ENCODE measurements at places on chromosomes 11 and 22.
A peak's percentile ranks its signal among the peaks of the same experiment; 100 is the strongest.

- DNase-seq: peak; percentile 77
These were observed at the start of gene PHLDA2 for GRCh38 chr11:2928605-2929530. TSS of gene PHLDA2 (minus strand) at chr11:2929420. CDS start at chr11:2929364, 56 bp downstream.

GRCh38 chr11:78806214-78807004, 231.7 kb upstream of the NARS2 start:
- no peak for DNase-seq

DNA sequence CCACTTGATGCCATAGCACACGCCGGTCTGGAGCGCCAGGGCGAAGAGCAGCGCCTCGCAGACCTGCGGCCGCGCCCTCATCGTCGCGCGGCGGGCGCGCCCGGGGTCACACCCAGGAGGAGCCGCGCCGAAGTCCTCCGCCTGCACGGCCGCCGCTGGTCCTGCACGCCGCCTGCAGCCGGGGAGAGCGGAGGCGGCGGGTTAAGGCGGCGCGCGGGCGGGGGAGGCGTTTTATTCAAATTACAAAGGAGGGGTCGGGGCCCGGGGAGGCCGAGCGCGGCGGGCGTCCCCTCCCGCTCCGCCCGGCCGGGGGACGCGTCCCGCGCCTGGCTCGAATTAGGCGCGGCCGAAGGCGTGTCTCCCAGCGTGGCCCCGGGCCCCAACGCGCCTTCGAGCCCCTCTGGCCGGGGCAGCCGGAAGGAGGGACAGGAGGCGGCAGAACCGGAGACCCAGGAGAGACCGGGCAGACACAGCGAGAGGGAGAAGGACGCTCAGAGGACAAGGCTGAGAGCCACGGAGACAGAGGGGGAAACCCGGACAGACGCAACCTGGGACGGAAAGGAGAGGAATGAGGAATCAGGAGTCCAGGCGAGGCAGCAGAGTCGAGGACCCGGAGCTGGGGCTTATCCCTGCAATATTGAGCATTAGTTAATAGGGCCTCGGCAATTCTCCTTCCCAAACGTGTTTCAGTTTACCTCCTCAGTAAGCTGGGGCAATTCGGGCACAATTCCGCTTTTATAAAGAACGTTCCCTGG, at the start of gene WNT11:
WNT11 (minus strand) TSS at position 176 of the 755 bp plus-strand sequence; CDS start at position 81, 95 bp downstream.
- DNase-seq: peak; percentile 86

DNA sequence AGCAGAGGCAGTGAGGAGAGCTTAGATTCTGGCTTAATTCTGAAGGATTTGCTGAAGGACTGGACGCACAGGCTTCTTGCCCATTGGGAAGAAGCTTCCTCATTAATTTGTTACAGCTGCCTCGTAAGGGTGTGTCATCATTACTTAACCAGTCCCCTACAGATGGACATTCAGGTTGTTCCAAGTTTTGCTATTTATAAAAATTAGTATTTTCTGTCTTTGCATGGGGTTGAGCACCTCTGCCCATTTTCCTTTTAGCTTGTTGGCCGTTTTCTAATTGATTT, 38.1 kb downstream of the CAPN1 start:
- no peak for DNase-seq

GRCh38 chr11:73989156-73989555, 6.5 kb upstream of the UCP2 start:
- DNase-seq: peak; percentile 4

- peak; percentile 67 for DNase-seq
These were observed 9.1 kb upstream of the ZBTB16 start for GRCh38 chr11:114050258-114050927.

- DNase-seq: no peak
These were observed 19.5 kb downstream of the OTUB1 start for GRCh38 chr11:64005691-64006090.

- DNase-seq: no peak
These were observed 21.3 kb downstream of the RSPH14 start for GRCh38 chr22:23120415-23120899.

DNA sequence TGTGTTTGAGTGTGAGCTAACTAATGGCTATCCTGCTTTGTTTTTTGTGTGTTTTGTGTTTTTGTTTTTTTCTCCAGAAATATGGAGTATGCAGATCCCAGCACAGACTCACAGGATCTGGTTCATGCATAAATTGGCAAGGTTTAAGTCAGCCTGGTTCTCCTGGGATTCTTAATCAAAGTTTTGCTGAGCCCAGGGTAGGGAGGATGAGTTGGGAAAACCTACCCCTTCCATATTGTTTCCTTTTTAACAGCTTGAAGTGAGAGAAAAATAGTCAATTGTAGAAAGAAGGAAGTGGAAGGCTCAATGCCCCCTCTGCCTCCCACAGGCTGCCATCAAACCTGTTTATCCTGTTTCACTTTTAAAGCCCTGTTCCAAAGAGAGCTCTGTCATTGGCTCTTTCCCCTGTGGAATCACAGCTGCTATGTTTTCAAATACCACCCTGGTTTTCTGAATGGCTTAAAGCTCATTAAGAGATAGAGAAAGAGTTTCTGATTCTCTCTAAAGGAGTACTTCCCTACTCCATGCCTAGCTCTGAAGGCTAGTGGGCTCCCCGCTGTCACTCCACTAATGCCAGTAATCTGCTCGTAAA, 23.4 kb upstream of the CADM1 start:
- no peak for DNase-seq

DNA sequence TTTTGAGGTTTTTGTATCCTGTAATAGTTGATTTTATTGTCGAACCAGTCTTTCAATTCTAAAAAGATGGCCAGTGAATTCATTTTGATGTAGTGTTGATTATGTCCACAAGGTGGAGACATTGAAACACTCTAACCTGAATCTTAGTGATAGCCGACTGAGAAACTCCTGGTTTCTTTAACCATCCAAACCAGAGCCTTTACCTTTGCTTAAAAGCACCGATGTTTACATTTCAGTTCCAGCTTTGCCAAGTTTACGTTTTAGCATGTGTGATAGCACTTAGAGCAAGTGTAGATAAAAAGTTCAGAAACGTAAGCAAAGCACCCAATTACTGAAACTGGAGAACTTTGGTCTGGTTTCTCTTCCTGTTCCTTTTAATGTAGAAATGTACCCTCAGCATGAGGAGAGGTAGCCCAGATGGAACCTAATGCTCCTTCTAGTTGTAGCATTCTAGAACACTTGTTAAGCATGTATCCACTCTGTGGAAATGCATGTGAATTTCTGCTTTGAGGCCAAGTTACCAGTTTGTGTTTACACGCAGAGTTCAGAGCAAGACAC, 208.6 kb downstream of the DBX1 start:
- no peak for DNase-seq

GRCh38 chr11:48341466-48341865, 16.7 kb downstream of the OR4C3 start:
- DNase-seq: no peak

DNA sequence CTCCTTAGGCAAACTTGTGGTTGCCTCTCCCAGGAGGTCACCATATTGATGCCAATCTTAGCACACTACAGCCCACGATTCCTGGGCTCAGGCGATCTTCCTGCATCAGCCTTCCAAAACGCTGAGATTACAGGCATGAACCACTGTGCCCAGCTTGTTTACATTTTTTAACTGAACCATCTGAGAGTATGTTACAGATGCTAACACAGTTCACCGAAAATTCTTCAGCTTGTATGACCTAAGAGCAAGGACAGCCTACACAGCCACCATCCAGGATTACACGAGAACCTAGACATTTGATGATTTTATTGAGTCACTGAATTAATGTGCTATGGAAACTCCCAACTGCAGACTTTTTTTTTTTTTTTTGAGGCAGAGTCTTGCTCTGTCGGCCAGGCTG, 5.8 kb upstream of the LGALS1 start:
- DNase-seq: no peak

GRCh38 chr11:69321877-69322361, 28.0 kb downstream of the MYEOV start:
- DNase-seq: no peak

GRCh38 chr22:19565382-19566278, 41.4 kb upstream of the CLDN5 start:
- no peak for DNase-seq

DNA sequence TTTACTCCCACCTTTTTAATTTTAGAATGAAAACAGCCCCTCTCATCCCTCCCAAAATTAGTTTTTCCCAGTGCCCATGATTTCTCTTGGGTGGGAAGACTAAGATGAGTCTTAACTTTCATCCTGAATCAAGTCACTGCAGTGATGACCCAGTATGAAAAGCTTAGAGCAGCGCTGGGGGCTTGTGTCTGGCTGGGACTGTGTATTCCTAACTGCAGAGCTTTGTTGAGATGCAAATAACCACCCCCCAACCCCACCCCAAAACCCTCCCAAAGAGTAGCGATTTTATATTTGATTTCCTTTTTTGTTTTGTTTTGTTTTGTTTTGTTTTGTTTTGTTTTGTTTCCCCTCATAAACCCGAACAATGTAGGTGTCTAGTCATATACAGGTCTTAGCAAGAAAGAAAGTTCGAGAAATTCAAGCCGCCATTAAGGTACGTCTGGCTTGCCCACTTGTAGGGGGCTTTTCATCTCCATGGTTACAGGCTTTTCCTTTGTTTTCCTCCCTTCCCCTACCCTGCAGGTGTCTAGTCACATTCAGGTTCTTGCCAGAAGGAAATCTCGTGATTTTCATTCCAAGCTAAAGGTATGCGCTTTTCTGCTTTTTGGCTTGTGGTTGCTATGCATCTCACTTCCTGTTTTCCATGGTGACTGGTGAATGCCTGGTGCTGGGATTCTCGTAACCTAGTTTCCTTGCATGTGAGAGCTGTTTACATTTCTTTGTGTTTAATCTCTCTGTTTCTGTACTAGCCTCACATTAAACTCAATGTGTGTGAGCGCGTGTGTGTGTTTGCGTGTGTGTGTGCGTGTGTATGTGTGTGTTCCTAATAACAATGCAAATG, 144.6 kb upstream of the RASSF10 start:
- DNase-seq: no peak

GRCh38 chr22:49969751-49970527, 9.4 kb downstream of the PIM3 start:
- peak; percentile 41 for DNase-seq

Measured in left colon (tissue), 2 donors.